Stimulated activated CD8-positive, alpha-beta memory T cell treated with anti-CD3 and anti-CD28 coated beads, Interleukin-4, amount 100 ng/mL, for 1 hour (primary cell): ENCODE measurements at places on chromosomes 2 and 18.

- DNase-seq = no peak
Observed at GRCh38 chr2:26651470-26651771, 10.3 kb upstream of the CIB4 start.

GRCh38 chr2:96157649-96158553 is 12.7 kb upstream of the DUSP2 start:
- peak; percentile 65 for DNase-seq

GRCh38 chr18:79847606-79848293 is 50.0 kb downstream of the KCNG2 start:
- DNase-seq = no peak

DNA sequence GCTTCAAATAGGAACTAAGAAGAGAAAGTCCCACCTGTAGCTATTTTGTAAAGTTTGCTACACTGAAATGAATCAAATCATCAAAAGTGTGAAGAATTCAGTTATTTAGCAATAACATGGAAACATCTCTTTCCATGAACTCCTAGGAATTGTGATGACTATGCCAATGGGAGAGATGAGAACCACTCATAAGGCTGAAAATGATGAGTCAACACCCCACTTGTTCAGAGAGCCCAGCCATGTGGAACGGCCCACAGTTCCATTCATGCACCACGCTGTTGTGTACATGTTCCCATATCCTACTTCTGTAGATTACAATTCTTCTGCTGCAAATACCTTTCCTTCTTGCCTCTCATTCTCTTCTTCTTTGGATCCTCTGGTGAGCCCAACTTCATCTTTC is 645.5 kb upstream of the ID2 start:
- no peak for DNase-seq

- no peak for DNase-seq
Observed at GRCh38 chr18:63329431-63330145, 10.0 kb upstream of the BCL2 start.

GRCh38 chr2:68736086-68736485 is 1.5 kb downstream of the ARHGAP25 start:
- no peak for DNase-seq

- DNase-seq = no peak
Observed at GRCh38 chr2:112942654-112943002, 31.7 kb downstream of the IL37 start.

DNA sequence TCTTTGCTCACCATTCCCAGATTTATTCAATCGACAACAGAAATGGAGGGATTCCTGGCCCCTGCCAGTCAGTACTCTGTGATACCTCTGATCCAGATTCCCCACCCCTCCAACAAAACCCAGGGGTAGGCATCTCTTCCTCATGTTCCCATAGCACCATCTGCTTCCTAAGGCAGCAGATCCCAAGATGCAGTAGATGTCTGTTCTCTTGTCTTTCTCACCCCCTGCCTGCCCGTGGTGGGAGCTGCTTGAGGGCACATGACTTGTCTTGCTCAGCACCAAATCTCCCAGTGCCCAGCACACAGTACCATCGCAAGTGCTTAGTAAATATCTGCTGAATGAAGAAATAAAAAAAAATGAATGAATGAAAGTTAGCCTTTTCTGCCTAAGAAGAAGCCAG is 98.2 kb downstream of the ZBTB7C start:
- DNase-seq = no peak
